ENCODE measurements at places on chromosomes 12 and 14.
A peak's percentile ranks its signal among the peaks of the same experiment; 100 is the strongest.

DNA sequence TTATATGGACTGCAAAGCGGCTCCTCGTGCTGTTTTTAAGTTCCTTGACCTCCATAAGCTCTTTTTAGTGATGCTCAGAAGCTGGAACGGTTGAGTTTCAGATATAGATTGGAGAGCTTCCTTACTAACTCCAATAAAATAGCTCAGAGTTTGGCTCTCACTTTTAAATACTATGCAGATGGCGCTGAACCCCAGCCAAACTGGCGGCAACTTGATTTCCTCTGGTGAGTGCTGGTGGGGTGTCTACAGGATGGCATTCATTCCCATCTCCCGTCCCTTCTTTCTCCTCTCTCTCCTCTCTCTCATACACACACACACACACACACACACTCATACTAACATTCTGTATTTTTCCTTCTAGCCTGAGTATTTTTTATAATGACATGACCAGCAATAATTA lies 346.3 kb downstream of the ETNK1 start:
- no peak for DNase-seq

DNA sequence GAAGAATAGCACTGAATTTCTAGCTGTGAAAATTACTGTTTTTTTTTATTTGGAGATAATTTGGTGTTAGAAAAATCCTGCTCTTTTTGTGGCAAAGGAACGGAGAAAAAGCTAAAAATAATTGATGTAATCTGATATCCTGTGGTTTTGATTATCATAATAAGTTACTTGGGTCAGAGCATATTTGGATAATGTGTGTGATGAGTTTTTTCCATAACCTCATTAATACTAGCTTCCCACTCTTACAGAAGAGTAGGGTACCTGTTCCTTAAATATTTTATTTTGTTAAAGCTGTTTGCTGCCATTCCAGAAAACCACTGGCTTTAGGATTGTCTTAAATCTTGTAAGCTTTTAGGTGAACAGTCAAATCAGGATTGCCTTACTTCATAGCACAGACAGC lies 4.7 kb downstream of the PSMC6 start:
- DNase-seq, result no peak

DNA sequence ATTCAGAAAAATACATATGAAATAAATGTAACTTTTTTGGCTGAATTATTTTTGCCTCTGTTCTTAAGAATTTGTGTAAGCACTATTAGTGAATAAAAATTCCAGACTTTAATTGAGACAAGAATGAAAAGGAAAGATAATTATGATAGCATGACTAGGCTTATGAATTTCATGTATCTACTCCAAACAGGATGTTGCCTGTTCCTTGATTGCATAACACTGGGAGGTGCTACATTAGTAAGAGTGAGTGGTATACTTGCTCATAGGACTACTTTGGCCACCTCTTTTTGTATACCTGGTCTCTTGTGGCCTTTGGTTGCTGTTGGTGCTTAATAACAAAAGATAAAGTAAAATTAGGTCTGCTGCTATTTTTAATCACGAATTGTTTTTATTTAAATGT lies 112.8 kb downstream of the NAV3 start:
- DNase-seq, result no peak

GRCh38 chr12:100221523-100221922 lies 20.9 kb downstream of the ACTR6 start:
- DNase-seq, result no peak

GRCh38 chr14:67623114-67623513 lies 3.4 kb downstream of the ARG2 start:
- DNase-seq, result no peak

- DNase-seq, result no peak
These were observed 129.9 kb upstream of the PRMT8 start for GRCh38 chr12:3361146-3361545.

GRCh38 chr12:101670007-101670671 lies 27.3 kb upstream of the CHPT1 start:
- DNase-seq, result peak; percentile 20

GRCh38 chr12:25764892-25765291 lies 193.6 kb upstream of the RASSF8 start:
- DNase-seq, result no peak

- DNase-seq, result no peak
These were observed 86.8 kb downstream of the FGD4 start for GRCh38 chr12:32486158-32486557.

DNA sequence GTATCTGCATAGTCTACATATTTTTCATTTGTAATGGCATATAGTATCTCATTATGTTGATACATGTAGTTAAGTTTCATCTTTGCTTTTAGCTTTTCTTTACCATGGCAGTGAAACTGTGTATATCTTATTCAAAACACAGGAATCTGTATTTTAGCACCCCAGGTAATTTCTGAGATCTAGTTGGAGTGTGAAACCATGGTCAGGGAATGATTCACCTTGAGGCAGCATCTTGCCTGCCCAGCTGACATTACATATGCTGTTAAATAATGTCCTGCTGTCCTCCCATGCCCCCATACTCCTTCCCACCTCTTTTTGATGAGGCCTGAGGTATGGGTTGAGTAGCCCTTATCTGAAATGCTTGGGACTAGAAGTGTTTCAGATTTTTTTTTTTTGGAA lies 125.4 kb upstream of the ATF1 start:
- no peak for DNase-seq

GRCh38 chr14:29930283-29930682 lies 2.6 kb upstream of the PRKD1 start:
- peak; percentile 66 for DNase-seq

- DNase-seq, result peak; percentile 86
These were observed 72.7 kb downstream of the RIN3 start for GRCh38 chr14:92585981-92586937.

GRCh38 chr12:14422516-14423230 lies 57.2 kb downstream of the ATF7IP start:
- DNase-seq, result no peak

- DNase-seq, result no peak
These were observed 25.3 kb downstream of the ANKRD9 start for GRCh38 chr14:102484316-102484715.

DNA sequence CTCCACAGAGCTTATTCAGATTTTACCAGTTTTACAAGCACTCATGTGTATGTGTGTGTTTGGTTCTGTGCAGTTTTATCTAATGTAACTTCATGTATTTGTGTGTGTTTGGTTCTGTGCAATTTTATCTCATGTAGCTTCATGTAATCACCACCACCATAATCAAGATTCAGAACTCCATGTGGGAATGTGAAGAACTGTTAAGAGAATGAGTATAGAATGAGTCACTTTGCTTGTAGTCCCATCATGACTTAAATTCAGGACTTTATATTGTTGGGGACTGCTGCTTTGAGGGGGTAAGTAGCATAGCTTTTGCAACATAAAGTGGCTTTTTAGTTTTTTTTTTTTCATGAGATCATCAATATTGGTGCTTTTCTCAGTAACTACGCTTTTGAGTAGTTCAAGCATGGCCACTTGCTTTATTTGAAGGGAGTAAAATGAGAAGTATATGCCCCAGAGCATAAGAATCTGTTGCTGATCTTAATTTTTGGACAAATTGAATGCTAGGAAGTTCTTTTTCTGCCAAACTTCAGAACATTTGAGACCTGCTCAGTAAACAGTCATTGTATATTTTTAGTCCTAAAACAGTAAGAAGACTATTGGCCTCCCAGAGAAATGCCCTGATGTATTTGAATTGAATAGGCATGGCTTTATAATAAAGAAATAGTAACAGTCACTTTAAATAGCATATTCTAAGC lies 28.8 kb downstream of the PROX2 start:
- peak; percentile 40 for DNase-seq

DNA sequence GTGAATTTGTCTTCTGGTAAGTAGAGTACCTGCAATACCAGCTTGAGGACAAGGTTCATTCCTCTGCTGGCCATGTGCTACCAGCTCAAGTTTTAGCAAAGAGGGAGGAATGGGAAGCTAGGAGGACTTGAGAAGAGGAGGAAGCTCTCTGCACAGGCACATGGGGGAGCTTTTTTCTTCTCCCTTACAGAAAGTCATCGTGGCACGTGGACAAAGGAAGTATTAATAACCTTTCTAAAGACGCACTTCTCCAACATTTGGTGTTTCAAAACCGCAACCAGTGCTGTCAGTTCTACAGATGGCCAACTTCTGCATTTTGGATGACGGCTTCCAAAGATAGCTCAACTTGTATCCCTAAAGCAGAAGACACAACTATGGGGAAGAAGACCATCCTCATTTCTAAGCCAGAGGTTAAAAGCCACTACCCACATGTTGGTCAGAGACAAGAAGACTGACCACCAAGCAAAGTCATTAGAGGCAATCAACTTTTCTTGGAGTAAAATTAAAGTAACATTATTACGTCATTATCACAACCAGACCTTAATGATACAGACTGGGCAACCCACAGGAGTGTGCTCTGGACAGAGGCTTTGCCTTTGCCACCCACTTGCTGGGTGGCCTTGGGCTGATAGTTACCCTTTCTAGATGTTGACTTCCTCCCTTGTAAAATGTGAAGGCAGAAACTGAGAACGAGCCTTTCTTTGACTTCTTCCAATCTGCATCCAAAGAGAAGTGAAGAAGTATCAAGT lies 12.3 kb upstream of the TMED10 start:
- DNase-seq, result no peak

DNA sequence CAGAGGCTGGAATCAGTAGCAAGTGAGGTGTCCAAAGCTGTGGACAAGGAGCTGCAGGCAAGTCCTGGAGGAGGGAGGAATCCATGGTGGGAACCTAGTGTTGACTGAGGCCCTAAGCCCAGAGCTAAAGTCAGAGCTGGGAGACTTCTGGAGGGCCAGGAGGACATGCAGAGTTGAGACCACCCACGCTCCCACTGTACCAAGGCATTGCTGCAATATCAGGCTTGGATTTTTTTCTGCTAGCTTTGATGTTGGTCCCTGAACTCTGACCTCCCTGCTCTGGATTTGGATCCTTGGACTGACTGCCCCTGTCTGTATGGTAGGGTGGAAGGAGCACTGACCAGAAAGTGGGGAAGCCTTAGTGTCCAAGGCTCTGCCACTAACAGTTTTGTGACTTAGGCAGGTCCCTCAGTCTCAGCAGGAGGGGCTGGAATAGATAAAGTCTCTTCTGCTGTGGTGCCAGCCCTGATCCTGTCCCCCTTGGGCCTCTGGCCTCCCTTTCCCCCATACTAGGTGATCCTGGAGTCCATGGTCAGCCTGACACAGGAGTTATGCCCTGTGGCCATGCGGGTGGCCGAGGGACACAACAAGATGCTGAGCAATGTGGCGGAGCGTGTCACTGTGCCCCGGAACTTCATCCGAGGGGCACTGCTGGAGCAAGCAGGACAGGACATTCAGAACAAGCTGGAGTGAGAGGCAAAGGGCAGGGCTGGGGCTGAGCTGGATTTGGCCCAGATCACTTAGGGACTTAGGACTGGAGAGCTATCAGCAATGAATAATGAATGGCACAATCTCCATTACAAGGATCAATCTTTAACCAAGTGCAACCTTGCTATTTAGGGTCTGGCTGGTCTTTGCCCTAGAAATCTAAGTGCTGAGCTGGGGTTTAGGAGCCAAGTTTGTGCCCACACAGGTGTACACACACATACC lies 9.4 kb downstream of the CARMIL3 start:
- DNase-seq, result no peak

DNA sequence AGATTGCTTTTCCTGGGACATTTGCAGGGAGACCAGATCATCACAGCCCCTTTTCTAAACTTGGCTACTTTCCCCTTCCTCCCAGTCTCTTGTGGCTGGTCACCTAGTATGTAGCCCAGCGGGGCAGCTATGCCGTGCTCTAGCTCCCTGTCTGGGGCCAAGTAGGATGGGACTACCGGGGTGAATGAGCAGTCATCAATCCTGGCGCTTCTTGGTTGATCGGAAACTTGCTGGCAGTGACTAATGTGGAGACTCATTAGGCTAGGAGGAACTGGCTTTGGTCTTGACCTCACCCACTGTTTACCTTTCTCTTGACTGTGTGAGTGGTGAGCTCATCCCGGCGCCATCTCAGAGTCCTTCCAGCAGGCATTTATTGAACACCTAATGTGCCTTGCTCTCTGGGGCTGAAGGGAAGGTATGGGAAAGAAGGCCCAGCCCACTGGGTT lies 15.9 kb downstream of the PLEKHG3 start:
- no peak for DNase-seq

DNA sequence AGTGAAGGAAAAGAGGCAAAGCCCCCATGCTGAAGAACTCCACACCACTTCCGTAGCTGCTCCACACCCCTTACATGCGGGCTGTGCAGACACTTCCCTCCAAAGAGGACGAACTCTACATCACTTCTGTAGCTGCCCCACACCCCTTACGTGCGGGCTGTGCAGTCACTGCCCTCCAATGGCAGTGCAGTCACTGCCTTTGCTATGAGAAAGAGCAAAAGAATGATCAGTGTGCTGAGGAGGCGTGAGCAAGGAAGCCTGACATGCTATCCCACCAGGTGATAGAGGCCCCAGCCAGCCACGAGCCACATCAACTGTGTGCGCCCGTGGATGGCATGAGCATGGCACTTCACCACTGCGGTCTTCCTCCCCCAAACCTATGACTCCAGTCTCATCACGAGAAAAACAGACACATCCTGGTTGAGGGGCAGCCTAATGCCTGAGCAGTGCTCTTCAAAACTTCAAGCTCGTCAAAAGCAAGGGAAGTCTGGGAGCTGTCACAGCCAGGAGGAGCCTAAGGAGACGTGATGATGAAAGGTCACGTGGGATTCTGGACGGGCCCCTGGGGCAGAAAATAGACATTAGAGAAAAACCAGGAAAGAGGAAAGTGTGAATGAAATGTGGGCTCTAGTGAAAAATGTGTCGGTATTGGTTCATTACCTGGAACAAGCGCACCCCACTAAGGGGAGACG lies 60.8 kb upstream of the C14orf180 start:
- DNase-seq, result no peak

GRCh38 chr14:58177125-58177524 lies 22.8 kb upstream of the ACTR10 start:
- no peak for DNase-seq

GRCh38 chr14:96579358-96579757 lies 77.2 kb downstream of the PAPOLA start:
- no peak for DNase-seq

- no peak for DNase-seq
These were observed 50.9 kb upstream of the PPFIA2 start for GRCh38 chr12:81809829-81810595.

DNA sequence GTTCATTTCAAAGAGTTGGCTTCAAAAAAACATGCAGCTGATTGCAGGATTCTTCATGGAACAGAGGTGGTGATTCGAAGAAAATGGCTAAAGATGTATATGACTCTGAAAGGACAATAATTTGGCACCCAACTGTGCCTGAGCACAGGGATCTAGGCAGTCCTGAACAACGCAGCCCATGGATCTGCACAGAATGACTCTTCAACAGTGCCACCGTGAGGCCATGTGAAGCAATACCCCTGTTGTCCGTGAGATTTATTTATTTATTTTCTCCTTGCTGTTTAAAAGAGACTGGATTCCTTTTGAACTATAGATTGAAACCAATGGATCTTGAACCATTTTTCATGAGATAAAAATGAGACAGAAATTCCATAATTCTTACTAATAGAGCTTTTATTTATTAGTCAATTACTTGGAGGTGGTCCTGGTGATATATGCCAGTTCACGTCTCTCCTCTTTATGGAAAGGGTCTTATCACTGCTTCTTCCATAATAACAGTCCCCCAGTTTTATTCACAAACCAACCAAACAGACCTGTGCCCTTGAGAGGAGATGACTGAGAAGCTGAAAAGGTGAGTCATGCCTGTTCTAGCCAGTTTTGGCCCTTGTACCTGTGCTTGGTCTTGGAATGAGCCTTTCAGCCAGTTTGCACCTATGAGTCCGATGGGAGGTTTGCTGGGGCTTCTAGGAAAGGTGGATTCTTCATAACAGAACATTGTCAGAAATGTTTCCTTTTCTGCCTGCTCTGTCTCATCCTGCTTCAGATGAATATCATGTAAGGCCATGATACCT lies 1598.3 kb downstream of the AACS start:
- DNase-seq, result peak; percentile 11

- no peak for DNase-seq
These were observed 99.7 kb upstream of the EGLN3 start for GRCh38 chr14:34050606-34051005.

GRCh38 chr14:32205984-32206383 lies 2.9 kb upstream of the RNU6-8 start:
- DNase-seq, result no peak
